ENCODE measurements at places on chromosomes 12 and 14.

- no peak for DNase-seq
Measured at GRCh38 chr14:102923925-102924486, 1.5 kb downstream of the AMN start.

DNA sequence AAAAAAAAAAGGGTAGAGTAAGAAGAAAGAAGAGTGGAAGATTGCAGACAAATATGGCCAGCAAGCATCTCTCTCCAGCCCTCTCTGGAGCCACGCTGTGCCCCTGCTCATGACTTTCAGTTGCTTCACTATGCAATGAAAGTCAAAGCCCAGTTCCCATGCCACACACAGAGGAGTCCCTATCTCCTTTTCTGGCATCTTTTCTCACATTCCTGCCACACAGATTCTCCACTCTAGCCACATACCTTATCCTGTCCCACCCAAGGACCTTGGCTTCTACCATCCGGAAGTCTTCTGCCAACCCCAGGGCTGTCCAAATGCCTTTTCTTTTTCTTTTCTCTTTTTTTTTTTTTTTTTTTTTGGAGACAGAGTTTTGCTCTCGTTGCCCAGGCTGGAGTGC is 39.3 kb upstream of the CAPRIN2 start:
- no peak for DNase-seq

GRCh38 chr14:90620568-90621077 is 195.6 kb downstream of the TTC7B start:
- DNase-seq = no peak

GRCh38 chr14:50008974-50009373 is 107.4 kb downstream of the VCPKMT start:
- DNase-seq = no peak

DNA sequence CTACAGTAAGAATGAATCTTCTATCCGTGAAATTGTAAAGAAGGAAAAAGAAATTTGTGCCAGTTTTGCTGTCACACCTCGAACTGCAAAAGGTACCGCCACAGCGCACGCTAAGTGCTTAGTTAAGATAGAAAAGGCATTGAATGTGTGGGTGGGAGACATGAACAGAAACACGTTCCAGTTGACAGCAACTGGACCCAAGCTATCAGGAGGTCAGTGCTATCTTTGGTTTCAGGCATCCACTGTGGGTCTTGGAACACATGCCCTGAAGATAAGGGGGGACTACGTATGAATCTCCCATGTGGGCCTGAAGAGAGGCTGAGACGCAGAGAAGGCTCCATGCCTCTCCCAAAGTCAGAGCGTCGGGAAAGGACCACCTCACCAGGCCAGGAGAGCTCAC is 9.8 kb downstream of the IFFO1 start:
- DNase-seq = no peak

DNA sequence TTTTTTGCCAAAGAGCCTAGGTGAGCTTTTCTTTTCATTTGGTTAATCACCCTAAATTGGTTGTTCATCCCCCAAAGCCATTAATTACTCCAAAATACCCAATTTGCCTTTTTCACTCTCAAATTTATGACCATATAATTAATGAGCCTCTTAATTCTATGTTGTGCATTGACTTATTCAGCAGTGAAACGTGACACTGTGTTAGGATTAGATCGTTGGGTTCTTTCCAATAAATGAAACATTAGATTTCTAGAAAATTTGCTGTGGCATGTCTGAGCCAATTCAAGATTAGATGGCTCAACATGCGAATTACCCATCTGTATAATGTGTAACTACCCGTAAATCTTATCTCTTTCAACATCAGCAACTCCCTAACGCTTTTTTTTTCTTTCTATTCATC is 273.4 kb downstream of the BMP4 start:
- DNase-seq = no peak

DNA sequence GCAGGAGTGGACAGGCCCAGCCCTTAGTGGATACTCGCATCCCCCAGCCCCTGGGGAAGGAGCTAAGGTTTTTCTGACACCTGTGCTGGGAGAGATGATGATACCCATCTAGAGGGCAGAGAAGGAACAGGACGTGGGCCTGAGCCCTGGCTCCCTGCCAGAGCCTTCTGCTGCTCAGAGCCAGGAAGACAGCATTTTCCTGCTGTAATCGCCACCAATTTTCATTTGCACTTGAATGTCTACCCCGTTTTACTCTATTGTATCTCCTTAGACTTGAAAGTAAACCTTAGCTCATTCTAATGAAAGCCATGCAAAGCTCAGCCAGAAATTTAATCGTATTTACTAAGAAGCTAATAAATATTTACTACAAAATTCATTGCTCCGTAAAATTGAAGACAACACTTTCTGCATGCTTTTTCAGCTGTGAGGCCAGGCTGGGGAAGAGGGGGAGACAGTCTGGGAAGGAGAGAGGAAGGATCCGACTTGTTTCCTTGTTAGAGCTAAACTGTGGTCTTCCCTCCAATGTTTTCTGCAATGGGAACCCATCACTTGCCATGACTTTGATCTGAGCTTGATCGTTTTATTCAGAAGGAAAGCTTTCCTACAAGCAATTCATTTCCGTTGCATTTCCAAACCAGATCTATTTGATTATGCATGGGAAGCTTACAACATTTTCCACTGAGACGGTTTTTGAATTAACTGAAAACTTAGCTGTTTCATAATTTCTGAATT is 17.6 kb upstream of the TRAF3 start:
- no peak for DNase-seq

DNA sequence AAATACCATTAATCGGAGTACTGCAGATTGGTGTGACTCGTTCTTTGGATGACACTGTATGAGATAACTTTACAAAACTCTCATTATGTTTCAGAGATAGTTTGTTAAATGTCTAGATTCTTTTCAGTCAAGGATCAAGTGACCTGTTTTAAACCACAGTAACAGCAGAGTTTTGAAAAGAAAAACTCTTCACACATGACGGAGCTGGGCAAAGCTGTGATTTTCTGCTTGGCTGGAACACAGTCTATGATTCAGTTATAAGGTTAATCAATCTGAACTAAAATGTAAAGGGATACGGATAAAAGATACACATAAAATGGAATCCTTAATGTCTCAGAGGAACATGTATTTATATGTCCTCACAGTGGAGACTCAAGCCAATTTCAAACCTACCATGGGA is 573.2 kb downstream of the PRKD1 start:
- DNase-seq = no peak

DNA sequence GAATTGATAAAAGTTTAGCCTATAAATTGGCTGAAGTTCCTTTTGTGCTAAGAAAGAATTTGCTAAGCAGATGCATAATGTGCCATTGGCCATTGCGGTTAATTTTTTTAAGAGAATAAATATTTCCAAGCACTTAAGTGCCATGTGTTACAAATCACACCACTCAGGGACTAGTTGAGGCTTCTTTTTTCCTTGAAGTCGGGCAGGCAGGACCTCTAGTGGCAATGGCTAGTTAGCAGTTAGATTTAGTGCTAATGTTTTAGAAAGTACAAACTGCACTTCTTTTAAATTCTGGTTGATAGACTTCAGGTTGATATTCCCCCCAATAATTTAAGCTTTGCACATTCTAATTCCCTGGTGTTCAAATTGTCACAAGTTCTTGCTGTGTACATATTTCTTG is 294.3 kb downstream of the APAF1 start:
- DNase-seq = no peak

DNA sequence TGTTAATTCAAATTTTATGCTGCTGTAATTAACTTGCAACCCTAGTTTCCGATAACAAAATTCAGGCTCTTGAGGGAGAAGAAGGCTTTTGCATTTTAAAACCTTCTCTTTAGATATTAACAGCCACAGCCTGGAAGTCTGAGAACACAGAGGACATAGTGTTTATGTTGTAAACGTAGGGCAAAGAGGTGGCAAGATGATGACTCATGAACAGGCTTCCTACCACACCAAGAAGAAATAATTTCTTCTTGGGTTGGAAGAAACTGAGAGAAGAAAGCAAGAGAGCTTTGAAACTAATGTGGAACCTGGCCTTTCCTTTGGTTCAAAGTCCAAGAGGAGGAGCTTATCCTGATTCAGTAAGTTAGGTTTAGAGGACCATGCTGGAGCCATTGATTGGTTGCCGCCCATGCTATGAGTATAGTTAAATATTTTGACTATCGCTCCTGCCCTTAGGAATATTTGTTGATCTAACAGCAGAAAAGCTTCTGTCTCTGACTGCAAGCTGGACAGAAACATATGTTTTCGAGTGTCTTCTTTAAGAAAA is 31.8 kb downstream of the CCDC198 start:
- no peak for DNase-seq

DNA sequence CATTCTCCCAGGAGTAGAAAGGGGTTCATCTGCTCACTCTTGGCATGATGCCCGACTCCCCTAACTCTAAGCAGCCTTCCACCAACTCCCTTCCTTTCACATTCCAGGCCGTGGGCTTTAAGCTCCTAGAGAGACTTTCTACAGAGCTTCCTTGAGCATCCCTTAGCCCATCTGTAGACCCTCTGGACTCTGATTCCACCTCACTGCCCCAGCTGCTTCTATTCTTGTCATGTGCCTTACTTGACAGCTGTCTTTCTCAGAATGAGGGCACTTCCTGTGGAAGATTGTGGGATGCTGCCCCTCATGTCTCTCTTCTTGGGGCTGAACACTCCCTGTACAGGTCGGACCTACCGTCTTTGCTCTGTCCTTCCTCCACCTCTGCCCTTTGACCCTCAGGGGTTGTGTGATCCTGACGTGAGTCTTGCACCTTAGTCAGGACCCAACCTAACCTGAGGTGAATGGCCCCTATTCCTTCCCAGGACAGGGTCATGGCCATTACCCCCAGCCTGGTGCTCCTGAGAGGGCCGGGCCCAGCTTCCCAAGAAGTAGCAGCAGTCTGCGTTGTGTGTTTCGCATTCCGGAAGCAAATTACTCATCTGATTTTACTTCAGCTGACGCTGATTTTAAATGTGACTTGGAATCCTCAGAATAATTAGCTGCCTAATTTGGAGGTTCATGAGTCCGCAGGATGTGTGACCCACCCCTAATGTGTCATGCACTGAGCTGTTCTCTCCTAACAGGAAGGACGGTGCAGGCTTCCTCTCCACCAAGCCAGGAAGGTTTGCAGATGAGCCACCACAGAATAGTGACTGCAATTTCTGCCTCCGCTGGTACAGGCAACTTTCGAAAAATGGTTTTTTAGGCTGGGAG is 2.7 kb upstream of the GALNT6 start:
- peak; percentile 61 for DNase-seq

DNA sequence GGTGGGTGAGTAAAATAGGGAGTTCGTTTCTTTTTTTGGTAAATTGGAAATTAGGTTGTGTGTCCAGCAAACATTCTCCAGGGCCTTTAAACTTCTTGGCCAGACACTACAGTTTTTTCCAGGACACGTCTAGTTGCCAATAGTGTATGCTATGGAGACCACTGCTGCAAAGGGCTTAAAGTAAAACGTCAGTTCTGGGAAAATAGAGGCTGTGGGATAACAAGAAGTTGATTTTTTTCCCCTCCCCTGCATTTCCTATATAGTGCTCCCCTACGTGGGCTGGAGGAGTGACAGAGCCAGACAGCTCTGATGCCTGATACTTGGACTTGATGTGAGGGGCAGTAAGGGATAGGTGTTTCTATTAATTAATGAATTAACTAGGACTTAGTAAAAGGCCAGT is 2.4 kb downstream of the ACVR1B start:
- DNase-seq = no peak

DNA sequence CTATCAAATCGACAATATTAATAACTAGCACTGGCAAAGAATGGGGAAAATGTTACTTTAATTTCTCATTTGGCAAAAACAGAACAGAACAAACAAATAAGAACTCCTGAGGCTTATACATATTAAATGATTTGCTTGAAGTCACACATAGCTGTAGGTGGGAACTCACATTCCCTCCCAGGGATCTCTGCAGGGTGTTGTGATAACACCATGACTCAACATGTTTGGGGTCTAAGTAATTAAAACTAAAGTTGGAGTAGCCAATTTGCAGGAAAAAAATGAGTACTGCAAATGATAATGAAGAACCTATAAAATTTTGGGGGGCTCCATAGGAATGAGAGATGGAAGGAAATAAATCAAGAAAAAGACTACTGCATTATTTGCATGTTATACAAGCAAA is 27.5 kb downstream of the UNC79 start:
- DNase-seq = no peak

DNA sequence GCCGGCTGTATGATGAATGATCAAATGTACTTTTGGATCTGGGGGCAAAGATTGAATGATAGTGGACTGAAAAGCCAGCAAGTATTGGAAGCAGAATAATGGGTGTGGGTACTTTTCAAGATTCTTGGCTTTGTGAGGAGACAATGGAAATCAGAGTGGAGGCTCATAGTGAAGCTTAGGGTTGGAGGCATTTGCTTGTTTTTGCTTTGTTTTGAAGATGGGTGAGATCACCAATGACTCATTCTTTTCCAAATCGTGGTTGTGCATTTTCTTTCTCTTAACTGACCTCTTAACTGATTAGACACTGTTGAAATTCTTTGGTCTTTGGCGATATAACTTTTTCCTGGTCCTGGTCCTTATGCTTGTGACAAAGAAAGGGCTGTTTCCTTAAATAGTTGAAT is 54.4 kb downstream of the PELI2 start:
- no peak for DNase-seq

GRCh38 chr12:76588881-76589565 is 29.5 kb upstream of the OSBPL8 start:
- no peak for DNase-seq

DNA sequence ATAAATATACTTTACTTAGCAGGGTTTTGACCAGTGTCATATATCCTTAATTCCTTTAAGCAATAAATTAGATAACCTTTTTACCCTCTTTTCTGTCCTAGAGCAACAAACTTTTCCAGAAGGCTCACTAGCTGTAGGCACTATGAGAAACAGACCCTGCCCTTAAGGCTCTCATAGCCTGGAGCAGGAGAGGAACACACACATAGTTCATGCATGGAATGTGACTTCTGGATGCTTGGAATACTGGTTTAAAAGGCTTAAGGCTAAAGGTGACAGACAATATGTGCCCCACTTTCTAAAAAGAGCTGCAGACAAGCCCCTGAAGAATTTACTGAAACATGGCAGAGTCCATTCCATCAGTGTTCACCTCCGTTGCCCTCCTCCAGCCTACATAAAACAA is 237.2 kb downstream of the TTC8 start:
- no peak for DNase-seq

DNA sequence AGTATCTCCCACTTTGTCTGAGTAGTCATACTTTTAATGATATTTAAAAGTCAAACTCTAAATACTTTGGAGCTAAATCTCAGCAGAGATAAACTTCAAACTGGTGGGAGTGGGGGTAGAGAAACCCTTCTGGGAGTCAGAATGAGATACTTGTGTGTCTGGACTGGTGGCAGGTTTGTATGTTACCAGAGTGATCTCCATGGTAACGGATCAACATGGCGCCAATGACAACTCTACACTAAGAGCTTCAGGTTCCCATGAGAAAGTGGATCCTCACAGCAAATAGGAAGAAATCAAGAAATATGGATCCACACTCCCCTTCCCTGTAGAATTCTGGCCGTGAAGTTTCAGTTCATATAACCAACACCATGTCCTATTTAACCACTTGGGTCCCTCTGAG is 121.9 kb downstream of the ETV6 start:
- no peak for DNase-seq

DNA sequence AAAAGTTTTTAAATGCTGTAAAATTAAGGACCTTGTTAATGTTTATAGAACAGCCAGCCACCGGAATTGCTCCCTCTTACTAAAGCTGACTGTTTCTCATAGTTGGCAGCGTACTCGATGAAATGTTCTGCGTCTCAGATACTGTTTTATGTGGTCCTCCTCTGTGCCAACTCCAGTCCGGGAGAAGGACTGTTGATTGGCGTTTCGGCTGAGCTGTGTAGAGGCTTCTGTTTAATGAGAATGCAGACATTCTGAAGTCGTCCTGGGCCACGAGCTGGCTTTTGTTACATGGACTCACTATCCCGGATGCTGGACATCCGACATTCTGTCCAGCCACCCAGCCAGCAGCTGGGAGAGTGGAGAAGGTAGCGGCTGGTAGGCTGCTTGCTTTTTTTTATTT is 75.4 kb downstream of the WDR20 start:
- no peak for DNase-seq
